ENCODE measurements at places on chromosomes 5 and 9.

- DNase-seq, result no peak
Measured at GRCh38 chr5:142122121-142122520, 13.5 kb downstream of the NDFIP1 start.

DNA sequence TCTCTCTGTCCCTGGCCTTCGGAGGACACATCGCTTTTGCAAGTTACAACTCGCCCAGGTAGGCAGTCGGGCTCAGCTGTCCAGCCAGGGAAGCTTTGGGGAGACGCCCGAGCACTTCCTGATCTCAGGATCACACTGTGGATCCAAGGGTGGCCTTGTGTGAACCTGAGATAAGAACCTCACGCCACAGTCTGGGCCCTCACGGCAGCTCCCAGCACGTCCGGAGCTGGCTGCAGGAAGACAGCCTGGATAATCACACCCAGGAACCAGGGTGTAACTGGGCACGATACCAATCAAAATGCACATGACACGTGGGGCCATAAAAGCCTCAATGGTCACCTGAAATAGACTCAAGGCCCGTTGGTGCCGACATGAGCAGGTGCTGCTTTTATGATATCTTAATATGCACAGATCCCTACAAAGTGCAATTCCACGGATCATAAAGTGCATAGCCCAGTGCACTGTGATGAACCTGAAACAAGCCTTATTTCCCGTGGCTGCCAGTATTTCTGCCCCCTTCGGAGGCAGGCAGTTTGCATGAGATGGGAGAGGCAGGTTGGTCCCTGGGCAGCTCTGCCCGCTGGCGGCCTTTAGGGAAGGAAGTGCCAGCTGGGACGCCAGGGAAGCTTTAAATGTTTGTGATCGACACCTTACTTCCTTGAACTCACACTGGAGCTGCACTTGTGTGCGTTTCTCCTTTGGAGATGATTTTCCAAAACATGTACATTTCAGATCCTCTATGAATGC lies 14.5 kb downstream of the SLC6A18 start:
- no peak for DNase-seq

DNA sequence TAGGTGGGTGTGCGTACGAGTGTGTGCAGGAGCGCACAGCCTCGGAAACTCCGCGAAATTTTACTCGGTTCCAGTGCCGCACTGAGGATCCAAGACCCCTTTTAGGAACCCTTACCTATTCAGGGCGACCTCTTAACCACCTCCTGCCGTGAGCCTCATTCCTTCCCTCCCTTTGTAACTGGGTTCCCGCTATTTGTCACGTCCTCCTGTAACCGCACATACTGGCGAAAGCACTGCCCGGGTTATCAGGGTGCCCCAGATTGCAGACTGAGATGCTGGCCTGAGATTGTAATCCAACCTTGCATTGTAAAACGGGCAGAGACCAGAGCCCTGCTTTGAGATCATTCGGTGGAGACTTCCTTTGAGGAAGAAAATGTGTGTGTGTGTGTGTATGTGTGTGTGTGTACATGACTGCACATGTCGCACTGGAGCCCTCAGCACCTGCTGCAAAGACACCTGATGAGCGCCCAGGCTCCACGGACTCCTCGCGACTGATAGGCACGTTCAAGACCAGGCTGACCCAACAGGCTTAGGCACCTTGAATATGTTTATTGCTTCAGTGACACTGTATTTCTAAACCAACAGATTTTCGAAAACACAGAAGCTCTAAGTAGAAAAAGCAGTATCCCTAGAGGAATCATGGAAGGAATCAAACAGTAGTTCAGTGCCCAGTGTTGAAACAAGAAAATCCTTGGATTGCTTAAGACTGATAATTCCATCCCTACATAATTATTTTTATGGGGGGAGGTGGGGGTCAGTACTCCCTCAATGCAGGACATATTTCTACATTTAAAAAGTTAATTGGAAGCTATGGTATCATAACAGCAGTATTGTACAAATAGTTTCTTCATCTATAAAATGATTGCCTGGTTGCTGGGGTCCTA lies 86.5 kb upstream of the TNFAIP8 start:
- DNase-seq, result no peak

DNA sequence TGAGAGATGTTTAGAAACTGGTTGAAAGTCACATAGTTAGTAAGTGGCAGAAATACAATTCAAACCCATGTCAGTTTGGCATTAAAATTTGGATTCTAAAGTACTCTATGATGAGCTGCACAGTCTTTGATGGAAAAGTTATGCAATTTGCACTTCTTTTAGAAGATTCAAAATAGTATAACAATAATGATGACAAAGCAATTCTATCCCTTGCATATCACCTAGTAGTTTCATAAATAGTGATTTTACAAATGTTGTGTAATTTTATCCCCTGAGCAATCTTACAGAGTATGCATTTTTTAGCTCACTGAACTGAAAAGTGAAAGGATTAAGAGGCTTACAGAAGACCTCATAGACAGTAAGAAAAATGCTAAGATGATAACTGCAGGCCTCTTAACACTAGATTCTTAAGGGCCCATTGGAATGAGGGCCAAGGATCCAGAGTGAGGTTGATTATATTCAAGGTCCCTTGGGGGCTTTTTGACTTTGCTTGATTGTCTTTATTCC lies 3.7 kb downstream of the C5orf46 start:
- DNase-seq, result no peak

DNA sequence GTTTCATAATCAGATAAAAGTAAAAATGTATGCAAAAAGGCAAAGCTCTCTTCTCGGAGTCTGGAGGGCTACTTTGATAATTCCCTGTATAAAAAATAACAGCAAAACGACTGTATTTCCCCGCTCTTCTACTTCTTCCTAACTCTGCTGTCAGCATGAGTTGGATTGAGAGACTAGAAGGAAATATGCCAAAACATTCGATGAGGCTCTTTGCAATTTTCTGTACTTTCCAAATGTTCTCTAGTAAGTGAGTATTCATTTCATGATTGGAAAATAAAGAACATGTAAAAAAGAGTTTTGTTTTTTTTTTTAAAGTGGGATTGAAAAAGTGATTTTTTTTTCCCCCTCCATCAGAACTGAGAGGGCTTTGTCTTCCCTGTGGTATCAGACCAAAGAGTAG lies 677.5 kb downstream of the ACTL7B start:
- no peak for DNase-seq

DNA sequence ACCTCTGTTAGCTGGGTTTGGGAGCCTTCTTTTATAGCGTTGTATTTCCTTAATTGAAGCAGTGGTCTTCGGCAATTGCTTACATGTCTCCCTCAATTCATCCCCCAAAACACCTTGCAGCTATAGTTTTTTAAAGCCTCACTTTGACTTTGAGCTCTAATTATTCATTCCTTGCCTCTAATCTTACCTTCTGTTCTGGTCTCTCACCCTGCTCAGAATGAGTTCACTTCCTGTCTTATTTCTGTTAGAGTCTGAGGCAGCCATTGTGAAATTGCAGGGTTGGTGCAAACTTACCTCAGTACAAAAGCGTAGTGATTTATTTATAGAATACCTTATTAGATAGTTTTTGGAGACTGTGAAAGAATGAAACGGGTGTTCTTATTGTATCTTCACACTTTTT lies 35.0 kb downstream of the AOPEP start:
- DNase-seq, result no peak

DNA sequence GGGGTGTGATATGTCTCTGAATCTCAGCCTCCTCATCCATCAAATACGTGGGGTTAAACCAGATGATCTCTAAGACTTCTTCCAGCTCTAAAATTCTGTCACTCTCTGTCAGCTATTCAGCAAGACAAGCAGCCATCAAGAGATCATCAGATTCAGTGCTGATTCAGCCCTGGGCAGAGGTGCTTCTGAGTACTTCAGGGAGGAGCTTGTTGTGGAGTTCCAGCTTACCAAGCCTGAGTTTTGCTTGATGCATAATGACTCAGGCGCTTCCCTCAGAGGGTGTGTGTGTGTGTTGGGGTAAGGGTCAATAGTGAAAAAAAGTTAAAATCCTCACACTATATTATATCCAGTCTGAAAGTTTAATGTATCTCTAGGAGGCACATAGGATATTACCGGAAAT lies 29.6 kb upstream of the TAF1L start:
- no peak for DNase-seq

DNA sequence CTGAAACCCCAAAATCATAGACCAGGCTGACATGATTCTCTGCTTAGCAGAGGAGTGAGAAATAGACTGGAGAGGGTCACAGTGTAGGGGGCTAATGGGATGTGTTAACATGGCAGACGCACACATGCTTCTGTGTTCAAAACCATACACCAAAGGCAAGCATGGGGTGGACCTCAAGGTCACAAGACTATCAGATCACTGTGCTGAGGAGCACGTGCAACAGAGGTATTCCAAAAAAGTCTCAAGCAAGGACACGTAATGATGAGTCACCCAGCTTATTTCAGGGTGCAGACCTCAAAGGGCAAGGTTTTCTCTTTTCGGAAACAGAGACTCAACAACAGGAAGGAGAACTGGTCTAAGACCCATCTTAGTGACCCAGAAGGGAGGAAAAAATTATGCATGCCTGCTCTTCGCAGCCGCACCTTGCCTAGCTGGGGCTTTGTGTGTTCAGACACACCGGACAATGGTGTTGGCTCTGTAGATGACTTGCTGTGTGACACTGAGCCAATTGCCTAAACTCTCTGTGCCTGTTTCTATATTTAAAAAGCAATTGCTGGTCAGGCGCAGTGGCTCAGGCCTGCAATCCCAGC lies 20.3 kb downstream of the WHRN start:
- DNase-seq, result no peak

GRCh38 chr5:133605323-133605722 lies 7.0 kb downstream of the FSTL4 start:
- no peak for DNase-seq

- no peak for DNase-seq
Measured at GRCh38 chr5:17444496-17444895, 53.5 kb upstream of the TAF11L2 start.

GRCh38 chr5:51748647-51749046 lies 365.4 kb downstream of the ISL1 start:
- no peak for DNase-seq

GRCh38 chr9:91775011-91775707 lies 174.9 kb downstream of the ROR2 start:
- peak; percentile 14 for DNase-seq

DNA sequence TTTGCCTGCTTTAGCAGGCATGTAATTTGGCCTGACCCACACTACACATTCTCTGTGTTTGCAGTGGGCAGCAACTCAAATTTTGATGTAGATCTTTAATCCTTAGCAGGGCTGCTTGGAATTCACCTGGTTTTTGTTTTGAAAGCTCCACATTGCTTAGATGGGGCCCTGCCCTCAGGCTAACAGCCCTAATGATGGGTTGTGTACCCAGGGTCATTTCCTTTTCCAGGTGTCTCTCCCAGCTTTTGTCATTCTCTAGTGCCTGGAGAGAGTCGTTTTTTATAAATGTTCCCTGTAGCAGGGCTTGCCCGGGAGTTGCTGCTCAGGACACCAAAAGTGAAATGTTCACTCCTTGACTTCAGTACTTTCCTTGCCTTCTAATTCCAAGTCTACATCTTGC lies 126.3 kb downstream of the TRIO start:
- no peak for DNase-seq

- DNase-seq, result peak; percentile 15
Measured at GRCh38 chr9:88322906-88323566, 65.2 kb upstream of the SPIN1 start.

GRCh38 chr9:37187713-37188439 lies 67.5 kb downstream of the ZCCHC7 start:
- DNase-seq, result no peak

DNA sequence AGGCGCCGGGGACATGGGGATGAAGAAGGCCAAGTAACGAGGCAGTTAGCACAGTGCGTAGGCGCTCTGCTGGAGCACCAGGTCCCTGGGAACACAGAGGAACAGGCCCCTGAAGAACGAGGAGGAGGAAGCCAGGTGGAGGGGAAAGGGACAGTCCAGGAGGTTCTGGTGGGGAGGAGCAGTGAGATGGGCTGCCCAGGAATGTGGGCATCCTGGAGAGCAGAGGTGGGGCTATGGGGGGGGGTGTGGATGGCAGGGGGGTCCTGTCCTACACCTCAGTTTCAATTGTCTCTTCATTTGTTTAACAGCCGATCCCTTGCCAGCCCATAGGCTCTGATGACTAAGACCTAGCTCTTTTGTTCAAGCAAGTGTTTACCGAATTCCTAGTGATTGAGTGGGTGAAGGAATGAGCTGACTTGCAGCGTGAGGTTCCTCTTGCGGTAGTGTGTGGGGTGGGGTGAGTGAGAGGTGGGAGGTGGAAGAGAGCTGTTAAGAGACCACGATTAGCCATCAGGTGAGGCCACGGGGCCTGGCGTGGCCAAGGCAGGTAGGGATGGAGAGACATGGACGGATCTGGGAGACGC lies 8.4 kb upstream of the PHYHD1 start:
- DNase-seq, result no peak

- DNase-seq, result no peak
Measured at GRCh38 chr5:137273511-137273910, 225.6 kb downstream of the SPOCK1 start.

GRCh38 chr9:78015241-78015640 lies 16.4 kb downstream of the GNAQ start:
- DNase-seq, result no peak

DNA sequence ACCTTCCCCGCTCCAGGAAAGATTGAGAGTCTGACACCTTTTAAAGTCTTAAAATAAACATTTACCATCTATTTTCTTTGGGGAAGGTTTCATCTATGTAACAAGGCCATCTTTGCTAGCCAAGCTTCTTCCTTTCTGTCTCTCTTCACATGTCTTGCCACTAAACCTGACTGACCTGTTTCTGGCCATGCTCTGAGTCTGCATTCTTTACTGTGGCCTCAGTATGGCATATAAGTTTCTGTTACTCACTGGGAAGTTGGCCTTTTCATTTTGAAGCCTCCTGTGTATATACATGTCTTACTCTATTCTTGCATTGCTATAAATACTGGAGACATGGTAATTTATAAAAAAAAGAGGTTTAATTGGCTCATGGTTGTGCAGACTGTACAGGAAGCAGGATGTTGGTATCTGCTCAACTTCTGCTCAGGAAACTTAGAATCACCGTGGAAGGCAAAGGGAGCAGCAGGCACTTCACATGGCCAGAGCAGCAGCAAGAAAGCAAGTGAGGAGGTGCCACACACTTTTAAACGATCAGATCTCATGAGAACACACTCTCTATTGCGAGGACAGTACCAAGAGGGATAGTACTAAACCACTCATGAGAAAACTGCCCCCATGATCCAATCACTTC lies 48.1 kb downstream of the KCNV2 start:
- no peak for DNase-seq

DNA sequence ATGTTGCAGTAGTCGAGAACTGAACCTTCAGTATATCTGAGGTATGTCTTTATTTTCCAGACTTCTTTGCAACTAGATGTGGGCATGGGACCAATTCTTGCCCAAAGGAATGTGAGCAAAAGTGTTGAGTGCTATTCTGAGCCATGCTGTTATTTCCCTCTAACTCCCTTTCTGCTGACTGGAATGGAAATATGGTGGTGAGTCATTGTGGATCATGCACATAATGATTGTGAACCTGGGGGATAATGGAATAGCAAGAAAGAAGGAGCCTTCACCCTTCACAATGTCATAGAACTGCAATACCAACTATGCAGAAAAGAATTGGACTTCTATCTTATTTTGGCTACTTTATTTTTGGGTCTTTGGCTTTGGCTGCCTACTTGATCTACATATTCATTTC lies 10.3 kb upstream of the DOCK2 start:
- DNase-seq, result no peak

- no peak for DNase-seq
Measured at GRCh38 chr5:109307951-109308350, 101.8 kb downstream of the PJA2 start.

- DNase-seq, result no peak
Measured at GRCh38 chr5:72013766-72014624, 93.3 kb upstream of the MAP1B start.

Data from stimulated activated CD8-positive, alpha-beta memory T cell treated with anti-CD3 and anti-CD28 coated beads, Interleukin-7, amount 100 ng/mL, for 1 hour (primary cell).